ENCODE measurements at places on chromosomes 7 and 10. TPM values are rescaled to one million over a fixed set of nuclear protein-coding genes. Genes with fewer than 3 reads are reported as not detected.

Gene DCLRE1A
- total RNA-seq, result 6.7 TPM

Gene NXPH1
- total RNA-seq, result not detected

Gene BET1
- 38.2 TPM for total RNA-seq

Gene FAM180A
- total RNA-seq, result 3.1 TPM

Gene SPDYE1
- not detected for total RNA-seq

Measured in regular cardiac myocyte (primary cell).